ENCODE measurements at places on chromosomes 11 and 22.

GRCh38 chr11:60455531-60456042 is at the start of gene MS4A1:
Gene MS4A1 (plus strand): TSS chr11:60455847. CDS start chr11:60462375, 6,528 bp downstream.
- DNase-seq, result no peak

- DNase-seq, result no peak
Observed at GRCh38 chr11:76910620-76911414, 50.1 kb downstream of the ACER3 start.

DNA sequence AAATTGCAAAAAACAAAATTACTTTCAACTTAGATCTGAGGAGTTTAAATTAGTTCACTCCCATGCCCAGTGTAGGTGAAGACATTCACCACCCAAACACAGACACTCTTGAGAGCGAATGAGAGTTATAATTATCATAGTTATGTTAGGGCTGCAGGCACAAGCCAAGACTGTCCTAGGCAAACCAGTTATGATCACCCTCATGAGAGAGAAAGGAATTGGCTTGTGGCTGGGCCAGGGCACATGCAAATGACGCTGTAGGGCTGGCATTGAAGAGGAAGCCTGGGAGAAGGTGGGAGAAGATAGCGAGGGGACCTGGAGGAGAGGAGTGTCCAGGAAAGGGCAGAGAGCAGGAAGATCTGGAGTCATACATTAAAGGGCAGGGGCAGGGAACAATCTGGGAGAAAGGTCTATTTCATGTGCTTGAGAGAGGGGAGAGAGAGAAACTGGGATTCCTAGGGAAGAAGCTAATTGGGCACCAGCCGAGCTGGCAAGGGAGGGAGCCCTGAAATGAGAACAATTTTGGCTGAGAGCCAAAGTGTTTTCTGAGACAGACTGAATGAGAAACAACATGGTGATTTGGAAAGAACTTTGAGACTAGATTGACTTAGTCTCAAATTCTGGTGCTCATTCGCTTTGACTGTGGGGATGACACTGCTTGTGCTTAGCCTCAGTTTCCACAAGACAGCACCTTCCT is 279.9 kb downstream of the KIRREL3 start:
- no peak for DNase-seq

DNA sequence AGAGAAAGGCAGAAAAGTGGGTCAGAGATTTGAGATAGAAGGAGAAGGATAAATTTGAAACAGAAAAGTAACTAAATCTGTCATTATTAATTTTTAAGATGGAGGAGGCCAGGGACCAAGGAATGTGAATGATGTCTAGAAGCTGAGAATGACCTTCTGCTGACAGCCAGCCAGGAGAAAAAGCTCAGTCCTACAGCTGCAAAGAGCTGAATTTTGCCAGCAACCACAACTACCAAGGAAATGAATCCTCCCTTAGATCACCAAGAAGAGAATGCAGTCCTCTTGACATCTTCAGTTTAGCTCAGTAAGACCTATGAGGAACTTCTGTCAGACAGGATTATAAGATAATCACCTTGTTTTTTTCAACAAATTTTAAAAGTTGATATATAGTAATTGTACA is 538.2 kb downstream of the LRRC4C start:
- DNase-seq, result no peak
